Activated T-helper 1 cell treated with anti-CD3 and anti-CD28 coated beads, Interleukin-12 subunit alpha, Interleukin-12 subunit beta, Interleukin-2, Interleukin-4 antibody, amounts not matched to agents 30 ng/mL and 10 ng/mL and 1 ng/mL, durations not matched to agents 14 hours and 24 hours and 36 hours (primary cell): ENCODE measurements at places on chromosomes 3 and 15. TPM values are rescaled to one million over a fixed set of nuclear protein-coding genes. Genes with fewer than 3 reads are reported as not detected.

- no peak for DNase-seq
Measured at GRCh38 chr3:72341920-72342319, 506.3 kb downstream of the SHQ1 start.

- DNase-seq, result no peak
Measured at GRCh38 chr3:153127788-153128187, 34.2 kb upstream of the RAP2B start.

Gene ISLR2
- not detected in 2 replicates for total RNA-seq

DNA sequence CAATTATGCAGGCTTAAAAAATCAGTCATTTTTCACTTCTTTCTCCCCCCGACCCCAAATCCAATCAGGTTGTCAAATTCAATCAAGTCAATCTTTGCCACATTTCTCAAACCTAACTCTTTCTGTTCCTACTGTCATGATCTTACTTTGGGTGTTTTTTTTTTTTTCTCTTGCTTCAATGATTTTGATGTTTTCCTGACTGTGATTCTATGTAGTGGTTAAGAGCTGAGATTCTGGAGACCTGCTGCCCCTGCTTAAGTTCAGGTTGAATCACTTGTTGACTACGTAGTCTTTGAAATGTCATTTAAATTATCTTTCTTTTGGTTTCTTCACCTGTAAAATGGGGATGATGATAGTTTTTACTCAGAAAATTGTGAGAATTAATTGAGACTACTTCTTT lies 117.5 kb downstream of the TPRG1 start:
- DNase-seq, result no peak

DNA sequence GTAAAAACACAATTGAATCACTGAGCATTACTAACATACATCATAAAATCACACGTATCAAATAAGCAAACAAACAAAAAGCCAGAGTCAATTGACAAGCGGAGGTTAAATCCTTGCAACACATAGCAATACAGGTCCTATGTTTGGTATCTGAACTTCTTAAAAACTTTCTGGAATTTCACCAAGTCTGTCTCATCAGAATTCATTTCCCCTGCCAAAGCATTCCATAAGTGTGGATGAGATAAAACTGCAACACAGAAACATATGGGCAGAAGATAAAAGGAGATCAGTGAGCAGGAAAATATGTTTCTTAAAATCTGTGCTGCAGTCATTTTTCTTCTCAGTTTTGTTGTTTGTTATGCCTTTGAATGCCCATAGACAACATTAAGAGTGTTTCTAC lies 1155.5 kb downstream of the TBL1XR1 start:
- no peak for DNase-seq

Gene TMOD2
- total RNA-seq, result 4.1 and 4.5 TPM in 2 replicates

- no peak for DNase-seq
Measured at GRCh38 chr3:152902141-152902669, 67.3 kb downstream of the P2RY1 start.

DNA sequence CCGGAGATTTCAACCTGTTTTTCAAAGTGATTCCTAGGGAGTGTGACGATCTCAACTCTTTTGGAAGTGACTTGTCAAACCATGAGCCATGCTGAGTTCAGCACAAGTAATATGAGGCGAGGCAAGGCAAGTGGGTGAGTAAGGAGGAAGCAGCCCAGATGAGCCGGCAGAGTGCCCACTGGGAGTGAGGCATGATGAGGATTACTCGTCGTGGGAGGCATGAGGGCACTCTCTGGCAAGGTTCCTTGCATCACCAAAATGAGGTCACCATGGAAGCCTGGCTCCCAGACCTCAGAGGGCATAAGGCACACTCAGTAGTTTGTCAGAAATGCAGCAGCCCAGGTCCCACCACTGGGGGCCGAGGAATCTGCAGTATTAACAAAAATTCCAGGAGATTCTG lies 636.1 kb downstream of the MAGI1 start:
- no peak for DNase-seq

GRCh38 chr3:188200481-188200880 lies 46.5 kb downstream of the LPP start:
- no peak for DNase-seq

GRCh38 chr3:16515885-16516420 lies 2.5 kb upstream of the RFTN1 start:
- DNase-seq, result no peak

GRCh38 chr15:75727851-75728715 lies 15.4 kb upstream of the CSPG4 start:
- peak; percentile 45 for DNase-seq

DNA sequence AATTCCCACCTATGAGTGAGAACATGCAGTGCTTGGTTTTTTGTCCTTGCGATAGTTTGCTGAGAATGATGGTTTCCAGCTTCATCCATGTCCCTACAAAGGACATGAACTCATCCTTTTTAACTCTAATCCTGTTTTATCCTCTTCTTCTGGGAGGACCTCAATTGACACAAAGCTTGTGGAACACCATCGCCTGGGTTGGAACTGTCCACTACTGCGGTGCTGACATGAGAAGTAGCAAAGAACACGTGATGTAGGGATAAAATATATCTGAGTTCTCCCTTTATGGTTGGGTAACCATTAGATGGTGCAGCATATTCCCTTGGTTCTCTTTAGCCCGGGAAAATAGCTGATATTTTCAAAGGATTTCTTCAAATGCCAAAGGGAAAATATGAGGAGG lies 105.3 kb upstream of the TOPAZ1 start:
- DNase-seq, result no peak

DNA sequence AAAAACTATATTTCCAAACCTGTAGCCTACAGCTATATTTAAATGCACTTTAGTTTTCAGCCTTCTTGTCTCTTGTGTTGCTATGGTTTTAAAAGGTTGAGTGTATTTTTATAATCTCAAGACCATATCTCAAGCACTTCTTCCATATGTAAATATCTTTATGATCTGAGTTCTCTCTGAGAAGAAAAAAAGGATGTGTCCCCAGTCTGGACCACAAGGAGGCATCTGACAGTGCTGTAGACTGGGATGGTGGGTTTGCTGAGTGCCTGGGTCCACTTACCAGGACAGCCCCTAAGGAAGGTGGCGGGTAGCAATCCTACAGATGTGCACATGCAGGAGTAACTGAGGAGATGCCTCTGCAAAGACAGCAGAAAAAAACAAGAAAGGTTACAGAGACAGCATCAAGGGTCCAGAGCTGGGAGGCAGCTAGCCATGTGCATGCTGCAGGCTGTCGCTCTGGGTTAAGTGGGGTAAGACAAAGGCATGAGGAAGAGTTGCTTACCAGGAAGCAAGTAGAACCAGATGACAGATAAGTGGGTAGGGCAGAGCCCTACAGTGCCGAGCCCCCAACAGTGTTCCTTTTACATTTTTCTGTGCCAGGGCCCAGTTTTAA lies 70.6 kb upstream of the SNRK start:
- no peak for DNase-seq

DNA sequence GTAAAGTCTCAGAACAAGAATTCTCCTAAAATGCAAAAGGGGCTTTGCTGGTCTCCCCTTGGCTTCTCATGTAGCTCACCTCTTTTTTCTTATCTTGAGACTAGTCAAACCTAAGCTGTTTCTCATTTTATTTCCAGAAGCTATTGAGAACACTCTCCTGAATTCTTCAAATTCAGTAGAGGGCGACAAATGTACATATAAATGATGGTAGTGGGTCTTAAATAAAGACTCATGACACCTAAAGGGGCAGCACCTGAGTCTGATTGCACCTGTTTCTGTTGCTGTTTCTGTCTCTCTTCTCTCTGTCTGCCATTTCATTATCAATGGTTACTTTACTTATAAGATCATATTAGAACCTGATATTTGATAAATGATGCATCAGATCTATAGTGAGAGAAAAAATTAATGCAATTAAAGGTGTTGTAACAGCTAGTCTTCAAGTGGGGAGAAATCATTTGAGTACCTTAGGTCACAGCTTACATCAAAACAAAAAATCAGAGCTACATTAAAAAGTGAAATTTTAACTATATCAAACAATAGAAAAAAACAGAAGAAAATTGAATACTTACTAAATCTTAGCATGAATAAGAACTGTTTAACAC lies 7.0 kb downstream of the ADIPOQ start:
- DNase-seq, result no peak
